NCI-H1694 (cell line): ENCODE measurements at places on chromosomes 6 and 20.

DNA sequence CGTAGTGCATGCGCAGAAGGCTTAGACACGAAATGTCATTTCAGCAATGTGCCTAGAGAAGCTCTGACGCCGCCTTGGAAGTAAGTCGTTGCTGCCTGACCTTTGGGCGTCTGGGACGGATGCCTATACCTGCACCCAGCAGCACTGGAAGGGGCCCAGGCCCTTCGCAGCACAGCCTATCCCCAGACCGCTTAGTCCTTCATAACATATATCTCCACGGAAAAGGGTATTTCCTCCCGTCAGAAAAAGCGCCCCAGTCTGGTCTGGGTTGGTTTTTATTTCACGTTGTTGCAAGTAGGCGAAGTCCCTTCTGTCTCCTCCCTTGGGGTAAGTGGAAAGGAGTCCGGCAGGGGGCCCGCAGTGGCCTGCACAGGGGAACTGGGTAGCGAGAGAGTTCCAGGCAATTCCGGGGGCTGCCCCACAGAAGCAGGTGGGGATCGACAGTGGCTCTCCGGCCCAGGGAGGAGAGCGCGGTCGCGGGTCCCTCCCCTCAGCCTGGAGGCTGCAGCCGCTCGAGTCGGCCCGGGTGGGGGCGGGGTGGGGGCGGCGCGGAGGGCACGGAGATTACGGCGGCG, 559 bp upstream of the EYA4 start:
- DNase-seq: no peak

DNA sequence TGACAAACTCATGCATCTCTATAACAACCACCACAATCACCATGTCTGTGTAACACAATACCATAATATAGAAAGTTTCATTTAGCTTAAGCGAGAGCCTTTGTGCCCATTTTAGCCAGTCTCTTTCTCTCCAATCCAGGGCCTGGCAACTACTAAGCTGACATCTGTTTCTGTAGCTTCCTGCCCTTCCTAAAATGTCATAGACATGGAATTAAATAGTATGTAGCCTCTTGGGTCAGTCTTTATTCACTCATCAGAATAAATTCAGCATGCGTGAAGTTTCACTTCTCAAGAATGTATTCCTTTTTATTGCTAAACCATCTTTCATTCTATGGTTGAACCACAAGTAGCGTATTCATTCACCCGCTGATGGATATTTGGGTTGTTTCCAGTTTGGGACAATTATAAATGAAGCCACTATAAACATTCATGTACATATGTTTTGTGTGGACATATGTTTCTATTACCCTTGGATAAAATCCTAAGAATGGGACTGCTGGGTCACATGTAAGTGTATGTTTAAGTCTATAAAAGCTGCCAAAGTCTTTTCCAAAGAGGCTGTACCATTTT, 1.7 kb upstream of the TREM2 start:
- no peak for DNase-seq

GRCh38 chr6:34981366-34981765, 92.3 kb downstream of the ANKS1A start:
- no peak for DNase-seq

DNA sequence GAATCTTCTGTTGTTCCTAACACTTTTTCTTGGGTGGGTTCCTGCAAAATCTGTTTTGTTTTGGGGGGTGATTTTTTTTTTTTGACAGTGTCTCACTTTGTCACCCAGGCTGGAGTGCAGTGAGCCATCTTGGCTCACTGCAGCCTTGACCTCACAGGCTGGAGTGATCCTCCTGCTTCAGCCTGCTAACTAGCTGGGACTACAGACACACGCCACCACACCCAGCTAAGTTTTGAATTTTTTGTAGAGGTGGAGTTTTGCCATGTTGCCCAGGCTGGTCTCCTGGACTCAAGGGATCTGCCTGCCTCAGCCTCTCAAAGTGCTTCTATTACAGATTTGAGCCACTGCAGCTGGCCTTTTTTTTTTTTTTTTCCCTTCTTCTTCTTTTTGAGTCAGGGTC, 60.5 kb upstream of the SNAP91 start:
- DNase-seq: no peak

DNA sequence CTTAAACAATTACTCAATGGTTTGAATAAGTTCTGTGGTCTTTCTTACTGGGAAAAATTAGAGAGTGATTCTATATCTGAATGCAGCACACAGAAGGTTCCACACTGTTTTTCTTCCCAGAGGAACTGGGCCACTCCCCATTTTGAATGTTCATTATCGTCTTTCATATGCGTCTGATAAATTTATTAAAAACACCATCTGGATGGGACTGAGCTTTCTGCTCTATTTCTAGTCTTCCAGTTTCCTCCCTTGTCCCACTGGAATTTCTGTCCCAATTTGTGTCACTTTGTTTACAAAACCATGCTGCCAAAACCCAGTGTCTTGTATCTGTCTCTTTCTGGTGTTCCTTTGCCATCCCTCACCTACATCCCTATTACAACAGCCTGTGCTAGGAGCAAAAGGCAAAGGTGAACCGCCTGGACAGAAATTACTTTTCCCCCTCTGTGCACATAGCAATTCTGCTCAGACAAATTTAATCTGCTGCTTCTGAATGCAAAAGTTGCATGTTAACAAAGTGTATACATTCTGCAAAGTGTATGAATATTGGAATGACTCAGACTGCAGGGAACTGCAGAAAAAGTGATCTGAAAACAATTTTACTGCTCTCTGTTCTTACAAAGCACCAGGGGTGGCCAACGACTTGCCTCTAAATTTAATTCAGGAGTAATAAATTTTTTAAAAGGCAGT, 333.6 kb downstream of the BTBD9 start:
- DNase-seq: peak; percentile 60

- no peak for DNase-seq
These were observed 108.8 kb upstream of the HEY2 start for GRCh38 chr6:125640441-125641150.

DNA sequence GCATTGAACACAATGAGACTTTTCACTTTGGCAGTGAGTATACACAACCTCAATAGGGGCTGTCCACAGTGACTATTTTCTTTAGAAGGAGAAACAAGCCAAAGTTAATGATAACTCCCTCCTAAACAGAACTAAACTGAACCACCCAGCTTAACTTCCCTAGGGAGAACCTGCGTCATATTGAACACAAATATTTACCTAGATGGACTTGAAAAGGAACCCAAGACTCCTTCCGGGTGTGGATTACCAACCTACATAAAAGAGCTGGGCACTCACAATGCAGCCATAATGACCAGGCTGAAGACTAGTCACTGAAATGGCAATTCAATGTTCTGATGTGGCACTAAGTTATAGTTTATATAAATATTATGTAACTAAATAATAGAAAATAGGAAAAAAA, 160.6 kb downstream of the IBTK start:
- DNase-seq: no peak

GRCh38 chr6:131054392-131055250, 8.4 kb downstream of the EPB41L2 start:
- DNase-seq: no peak

DNA sequence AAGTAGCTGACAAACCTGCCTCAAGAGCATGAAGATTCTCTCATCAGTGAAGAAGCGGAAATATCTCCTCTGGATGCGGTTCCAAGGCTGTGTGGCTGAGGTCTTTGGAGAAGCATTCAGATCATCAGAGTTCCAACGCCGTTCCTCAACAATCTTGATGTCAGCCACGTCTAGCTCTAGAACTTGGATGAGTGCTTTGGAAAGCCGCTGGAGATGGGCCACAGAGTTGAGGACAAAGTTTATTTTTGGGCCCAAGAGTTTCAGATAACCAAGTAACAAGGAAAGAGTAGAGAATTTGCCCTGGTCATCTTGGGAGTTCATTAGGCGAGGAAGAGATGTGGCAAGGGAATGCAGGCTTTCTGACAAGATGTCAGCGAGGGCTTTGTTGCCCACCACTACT, 20.9 kb downstream of the TTI1 start:
- DNase-seq: no peak

DNA sequence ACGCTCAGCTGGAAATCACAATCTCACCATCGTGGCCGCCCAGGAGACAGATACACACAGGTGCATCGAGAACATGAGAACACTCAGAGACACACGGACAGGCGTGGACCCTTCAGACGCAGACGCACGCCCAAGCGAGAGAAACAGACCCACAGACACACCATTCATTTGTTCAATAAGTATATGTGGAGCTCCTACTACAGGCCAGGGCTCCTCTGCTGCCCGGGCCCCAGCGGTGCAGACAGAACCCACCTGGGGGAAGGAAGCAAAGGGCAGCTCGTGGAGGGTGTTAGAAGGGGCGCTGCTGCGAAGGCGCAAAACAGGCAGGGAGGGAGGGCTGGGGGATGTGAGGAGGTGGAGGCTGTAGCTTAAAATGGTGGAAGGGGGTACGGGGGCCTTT, 39.2 kb downstream of the SRC start:
- no peak for DNase-seq

- DNase-seq: peak; percentile 21
These were observed 69.4 kb downstream of the NRN1 start for GRCh38 chr6:5937169-5937909.

DNA sequence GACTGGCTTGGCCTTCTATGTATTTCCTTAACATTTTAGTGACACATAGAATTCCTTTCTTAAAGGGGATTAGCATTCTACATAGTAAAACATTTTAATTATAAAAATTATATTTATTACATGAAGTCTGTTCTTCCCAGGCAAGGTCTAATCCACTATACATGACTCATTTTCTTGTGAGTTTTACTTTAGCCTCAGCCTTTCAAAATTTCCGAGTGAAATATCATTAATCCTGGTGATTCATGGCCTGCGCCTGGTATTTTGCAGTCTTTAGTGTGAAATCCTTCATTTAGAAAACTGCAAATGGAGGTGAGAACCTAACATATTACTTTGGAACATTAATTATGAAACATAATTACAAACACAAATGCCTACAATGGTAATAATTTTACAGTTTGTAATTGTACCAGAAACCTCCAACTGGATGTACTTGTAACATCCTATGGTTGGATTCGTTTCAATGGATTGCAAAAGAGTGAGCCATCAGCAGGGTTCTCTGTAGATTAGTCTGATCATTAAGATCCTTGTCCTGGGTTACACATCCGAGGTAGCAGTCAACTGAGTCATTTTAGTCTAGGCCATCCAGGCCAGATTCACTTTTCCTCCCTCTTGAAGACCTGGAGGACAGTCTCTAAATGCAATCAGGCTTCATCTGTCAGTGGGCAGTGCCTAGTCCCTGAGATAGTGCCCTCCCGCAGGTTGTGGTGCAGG, 272.0 kb downstream of the PACRG start:
- DNase-seq: no peak

GRCh38 chr6:32112431-32112980, 3.4 kb upstream of the TNXB start:
- no peak for DNase-seq
